ENCODE measurements at places on chromosomes 6 and 20.

DNA sequence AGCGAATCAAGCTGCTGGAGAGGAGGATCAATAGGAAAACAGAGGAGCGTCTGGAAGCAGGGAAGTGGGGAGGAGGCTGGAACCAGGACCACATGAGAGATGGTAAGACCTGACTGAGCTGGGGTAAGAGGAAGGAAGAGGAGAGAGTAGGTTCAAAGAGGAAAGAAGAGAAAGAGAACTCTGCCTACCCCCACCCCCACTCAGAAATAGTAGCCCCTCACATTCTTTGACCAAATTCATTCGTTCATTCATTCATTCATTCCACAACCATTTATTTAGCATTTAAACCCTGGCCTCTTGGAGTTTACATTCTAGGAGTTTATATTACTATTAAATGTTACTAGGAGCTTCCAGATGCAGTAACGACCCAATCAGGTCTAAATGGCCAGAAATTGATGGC lies 15.8 kb upstream of the HCK start:
- DNase-seq = no peak

DNA sequence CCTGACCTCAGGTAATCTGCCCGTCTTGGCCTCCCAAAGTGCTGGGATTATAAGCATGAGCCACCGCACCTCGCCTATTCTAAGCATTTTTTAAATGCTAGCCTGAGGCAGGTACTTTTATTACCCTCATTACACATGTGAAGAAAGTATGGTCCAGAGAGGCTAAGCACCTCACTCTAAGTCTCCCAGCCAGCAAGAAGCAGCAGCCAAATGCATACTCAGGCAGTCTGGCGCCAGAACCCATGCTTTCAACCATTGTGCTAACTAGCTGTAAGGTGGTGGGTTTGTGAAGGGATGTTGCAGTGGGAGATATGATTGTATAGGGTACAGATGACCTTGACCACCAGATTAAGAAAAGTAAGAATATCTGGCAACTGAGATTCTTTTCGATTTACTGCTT lies 26.1 kb upstream of the RIPOR2 start:
- no peak for DNase-seq

GRCh38 chr20:36655004-36655403 lies 9.0 kb upstream of the SLA2 start:
- no peak for DNase-seq

- no peak for DNase-seq
These were observed 64.9 kb downstream of the CHD6 start for GRCh38 chr20:41553142-41553879.

GRCh38 chr6:71411882-71412281 lies 123.3 kb downstream of the OGFRL1 start:
- DNase-seq = no peak

GRCh38 chr6:164078532-164079274 lies 664.2 kb downstream of the QKI start:
- DNase-seq = no peak

GRCh38 chr6:13278991-13279390 lies 49.3 kb downstream of the TBC1D7 start:
- DNase-seq = no peak
